ENCODE measurements at places on chromosomes 4 and X.

DNA sequence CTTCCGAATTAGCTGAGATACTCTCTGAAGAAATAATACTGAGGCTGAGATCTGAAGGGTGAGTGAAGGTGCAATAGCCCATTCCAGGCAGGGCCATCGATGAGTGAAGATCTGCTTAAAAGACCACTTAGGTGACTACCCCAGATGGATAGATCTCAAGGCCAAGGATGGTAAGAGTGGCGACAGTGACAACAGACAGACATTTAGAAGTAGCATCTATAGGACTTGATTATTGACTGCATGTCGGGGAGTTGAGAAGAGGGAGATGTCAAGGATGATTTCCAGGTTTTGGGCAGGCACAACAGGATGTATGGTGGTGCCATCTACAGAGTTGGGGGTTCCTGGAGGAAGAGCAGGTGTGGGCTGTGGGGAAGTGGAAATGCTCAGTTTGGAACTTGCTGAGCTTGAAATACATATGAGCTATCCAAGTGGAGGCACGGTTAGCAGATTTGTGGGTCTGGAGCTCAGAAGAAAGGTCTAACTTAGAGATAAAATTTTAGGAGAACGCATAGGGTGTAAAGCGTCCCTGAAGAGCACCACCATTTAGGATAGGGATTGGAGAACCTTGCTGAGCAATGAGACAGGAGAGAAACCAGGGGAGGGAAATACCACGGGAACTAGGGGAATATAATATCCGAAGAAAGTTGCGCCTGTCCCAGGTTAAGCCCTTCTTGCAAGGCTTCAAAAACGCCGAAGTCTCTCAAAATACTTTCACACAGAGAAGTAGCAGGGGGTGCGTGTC is 688 bp downstream of the UFSP2 start:
- no peak for DNase-seq

DNA sequence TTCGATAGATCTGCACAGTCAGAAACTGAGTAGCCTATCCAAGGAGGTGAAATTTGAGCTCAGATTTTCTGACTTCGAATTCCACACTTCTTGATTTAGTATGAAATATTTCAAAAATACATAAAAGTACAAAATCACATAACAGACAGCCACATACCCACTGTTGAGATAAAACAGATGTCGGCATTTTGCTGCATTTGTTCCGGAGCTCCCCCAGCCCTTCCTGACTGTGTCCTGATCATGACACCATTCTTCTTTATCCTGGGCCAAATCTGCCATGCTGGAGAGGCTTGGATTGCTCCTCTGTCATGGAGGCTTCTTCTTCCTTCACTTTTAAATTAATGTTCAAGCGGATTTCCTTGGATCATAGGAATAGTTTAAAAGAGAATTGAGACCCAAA is 124.2 kb upstream of the RBPJ start:
- no peak for DNase-seq

DNA sequence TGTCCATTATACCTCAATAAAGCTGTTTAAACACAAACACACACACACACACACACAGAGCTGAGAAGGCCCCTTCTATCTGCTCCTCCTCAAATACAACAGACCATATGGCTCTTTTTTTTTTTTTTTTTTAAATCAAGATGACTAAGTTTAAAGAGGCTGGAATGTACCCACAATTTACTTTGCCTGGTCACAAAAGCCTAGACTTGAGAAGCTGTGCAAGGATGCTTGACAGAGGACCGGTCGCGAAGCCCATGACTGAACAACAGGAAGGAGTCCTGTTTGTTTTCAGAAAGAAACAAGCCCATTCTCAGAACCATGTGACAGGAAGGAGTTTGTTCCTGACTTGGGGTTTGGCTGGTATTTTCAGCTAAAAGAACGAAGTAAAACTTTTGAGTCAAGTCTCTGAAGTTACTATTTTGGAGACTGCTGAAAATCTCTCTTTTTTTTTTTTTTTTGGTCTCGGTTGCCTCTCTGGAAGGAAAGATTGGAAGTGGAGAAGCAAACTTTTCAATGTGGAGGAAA is 650.9 kb upstream of the TENM3 start:
- no peak for DNase-seq

DNA sequence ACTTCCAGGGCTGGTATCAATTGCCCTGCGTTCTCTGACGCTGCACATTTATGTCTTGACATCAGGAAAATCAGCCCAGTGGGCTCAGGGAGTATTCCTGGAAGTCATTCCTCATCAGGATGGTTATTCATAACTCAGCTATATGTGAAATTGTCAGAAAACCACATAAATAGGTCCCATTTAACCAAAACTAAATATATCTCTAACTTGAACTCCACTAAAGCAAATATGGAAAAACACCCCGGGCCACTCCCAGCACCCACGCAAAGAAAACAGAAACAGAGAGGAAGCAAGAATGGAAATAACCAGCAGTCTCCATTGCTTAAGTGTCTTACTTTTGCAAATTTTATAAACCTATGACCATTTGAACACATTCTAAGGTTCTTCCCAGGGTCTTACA is 112.0 kb downstream of the IRF2 start:
- no peak for DNase-seq

- DNase-seq = no peak
These were observed 53.1 kb upstream of the HGFAC start for GRCh38 chr4:3388471-3389232.

DNA sequence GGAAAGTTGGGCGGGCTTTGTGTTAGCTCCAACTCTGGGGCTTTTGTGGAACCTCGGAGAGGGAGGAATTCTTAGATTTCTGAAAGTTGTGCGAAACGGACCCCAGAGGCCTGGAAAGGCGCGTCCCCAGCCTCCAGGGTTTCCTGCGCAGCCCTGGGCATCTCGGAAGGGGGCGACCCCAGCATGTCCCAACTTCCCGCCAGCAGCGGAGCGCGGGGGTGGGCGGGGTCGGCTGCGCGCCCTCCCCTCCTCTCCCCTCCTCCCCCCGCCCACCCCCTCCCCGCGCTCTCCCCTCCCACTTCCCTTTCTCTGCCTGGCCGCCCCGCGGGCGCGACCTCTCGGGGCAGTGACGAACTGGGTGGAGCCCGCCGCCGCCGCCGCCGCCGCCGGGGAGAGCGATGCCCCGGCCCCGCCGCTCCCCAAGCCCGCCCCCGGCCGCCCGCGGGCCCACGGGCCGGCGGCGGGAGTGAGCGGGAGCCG is 16.8 kb downstream of the PTTG2 start:
- DNase-seq = peak; percentile 73

GRCh38 chr4:161342881-161343568 is 820.8 kb downstream of the FSTL5 start:
- DNase-seq = no peak

- no peak for DNase-seq
These were observed 16.3 kb upstream of the ZNF827 start for GRCh38 chr4:145954924-145955339.

DNA sequence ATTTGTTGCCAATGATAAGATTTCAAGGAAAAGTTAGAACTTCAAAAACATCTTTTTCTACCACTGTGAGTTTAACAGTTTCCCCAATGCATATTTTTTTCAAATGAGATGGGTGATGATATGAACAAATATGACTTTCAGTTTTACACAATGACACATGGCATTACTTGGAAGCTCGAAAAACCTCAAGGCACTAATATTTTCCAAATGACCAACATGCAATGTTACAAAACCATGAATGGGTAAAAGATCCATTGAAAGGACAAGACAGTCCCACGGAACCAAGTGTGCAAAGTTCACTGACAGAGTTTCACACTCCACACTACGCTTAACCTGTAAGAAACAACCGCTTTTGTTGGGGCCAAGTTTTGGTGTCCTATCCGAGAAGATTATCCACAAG is 84.5 kb downstream of the CD99L2 start:
- no peak for DNase-seq

GRCh38 chrX:13254076-13254785 is 65.6 kb downstream of the ATXN3L start:
- no peak for DNase-seq

DNA sequence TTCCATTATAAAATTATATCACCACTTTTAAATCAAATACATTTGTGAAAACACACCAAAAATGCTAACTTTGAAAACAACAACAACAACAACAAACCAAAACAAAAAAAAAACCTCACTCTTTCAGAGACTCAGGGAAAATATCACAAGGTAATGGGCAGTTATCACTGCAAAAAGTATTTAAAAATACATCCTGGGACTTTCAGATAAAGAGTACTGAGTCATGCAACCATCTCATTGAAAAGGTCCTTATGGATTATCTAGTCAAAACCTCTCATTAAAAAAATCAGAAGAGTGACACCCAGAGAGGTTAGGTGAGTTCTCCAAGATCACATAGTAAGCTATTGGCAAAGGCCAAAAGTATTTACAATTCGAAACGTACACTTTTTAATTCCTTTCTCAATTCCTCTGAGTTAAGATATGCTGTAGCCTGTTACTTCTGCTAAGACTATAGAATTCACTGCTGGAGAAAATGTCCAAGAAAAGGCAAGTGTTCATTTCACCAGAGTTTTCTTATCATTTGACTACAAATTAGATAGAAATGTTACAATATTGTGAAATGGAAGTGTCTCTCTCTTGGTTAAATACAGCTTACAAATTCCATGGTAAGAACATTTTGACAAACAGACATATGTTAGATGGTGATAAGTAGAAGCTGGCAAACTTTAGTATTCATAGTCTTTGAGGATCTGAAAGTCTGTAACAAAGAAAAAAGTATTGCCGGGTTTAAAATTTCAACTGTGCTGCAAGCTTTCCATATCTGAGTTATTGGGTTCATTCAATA is 9.3 kb downstream of the STX18 start:
- DNase-seq = no peak

- no peak for DNase-seq
These were observed 5.2 kb downstream of the UGDH start for GRCh38 chr4:39522068-39522467.

DNA sequence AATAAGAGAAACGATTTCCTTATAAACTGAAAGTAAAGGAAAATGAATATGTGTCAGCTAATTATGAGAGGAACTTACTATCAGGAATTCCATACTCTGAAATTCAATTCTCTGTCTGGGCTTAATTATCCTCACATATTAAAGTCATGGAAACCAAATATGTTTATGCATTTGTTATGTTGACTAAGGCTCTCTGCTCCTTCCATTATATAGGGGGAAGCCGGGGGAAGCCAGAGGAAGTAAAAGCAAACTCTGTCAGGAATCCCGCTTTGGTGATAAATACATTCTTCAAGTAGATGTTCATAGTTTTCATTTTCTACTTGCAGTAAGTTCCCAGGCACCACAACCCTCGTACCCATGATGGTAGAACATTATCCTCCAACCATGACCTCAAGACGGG is 142.8 kb upstream of the VCX2 start:
- DNase-seq = no peak

GRCh38 chr4:173765751-173766150 is 235.7 kb upstream of the HAND2 start:
- DNase-seq = no peak

GRCh38 chr4:109083911-109084310 is 218.5 kb downstream of the COL25A1 start:
- no peak for DNase-seq

DNA sequence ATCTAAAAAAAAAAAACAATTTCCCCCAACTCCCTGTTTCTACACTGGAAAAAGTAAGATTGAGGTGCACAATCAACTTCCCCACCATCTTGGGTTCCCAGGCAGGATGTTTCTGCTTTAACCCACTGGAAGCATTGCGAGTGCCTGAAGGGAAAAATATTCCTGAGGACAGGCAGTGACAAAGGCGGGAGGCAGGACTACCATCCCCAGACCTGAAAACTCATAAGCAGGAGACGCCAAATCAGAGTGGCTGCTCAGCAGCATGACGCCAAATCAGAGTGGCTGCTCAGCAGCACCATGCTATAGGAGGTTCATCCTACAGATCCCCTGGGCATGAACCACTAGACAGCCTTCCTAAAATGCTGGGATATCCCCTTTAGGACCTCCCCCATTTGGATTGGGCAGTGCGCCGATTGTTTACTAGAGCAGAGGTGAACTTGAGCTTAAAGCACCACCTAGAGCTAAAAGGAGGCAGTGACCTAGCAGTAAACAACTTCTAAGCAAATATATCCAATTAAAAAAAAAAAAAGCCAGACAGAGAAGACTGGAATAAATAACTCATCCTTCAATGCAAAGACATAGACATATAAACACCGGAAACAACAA is 35.0 kb upstream of the GK start:
- no peak for DNase-seq

GRCh38 chr4:68310651-68311247 is 39.1 kb downstream of the YTHDC1 start:
- DNase-seq = no peak

DNA sequence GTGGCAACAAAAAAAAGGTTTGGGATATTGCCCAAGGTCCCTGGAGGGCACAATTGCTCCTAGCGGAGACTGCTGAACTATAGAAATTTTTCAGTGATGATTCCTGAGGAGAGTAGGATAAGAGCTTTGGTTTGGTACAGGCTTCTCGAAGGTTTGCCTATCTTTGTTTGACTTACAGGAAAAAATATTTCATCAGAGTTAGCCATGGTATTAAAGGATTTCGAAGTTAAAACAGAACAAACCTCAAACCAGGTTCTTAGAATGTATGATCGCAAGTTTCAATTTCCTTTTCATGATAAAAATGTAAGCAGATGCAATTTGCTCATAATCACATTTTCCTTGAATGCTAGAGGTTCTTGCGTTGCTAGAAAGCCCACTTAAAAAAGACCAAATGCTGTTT is 1.7 kb downstream of the EGFL6 start:
- DNase-seq = no peak

- DNase-seq = no peak
These were observed 123.1 kb downstream of the AFF1 start for GRCh38 chr4:87057835-87058355.

GRCh38 chr4:33302321-33302720 is 2582.2 kb downstream of the PCDH7 start:
- DNase-seq = no peak

- DNase-seq = peak; percentile 56
These were observed 1.4 kb downstream of the ZNF827 start for GRCh38 chr4:145936997-145937901.

- DNase-seq = no peak
These were observed 89.8 kb downstream of the MRPL1 start for GRCh38 chr4:77952457-77952856.

GRCh38 chrX:129840344-129840743 is 3.3 kb downstream of the ZDHHC9 start:
- no peak for DNase-seq

- no peak for DNase-seq
These were observed 98.9 kb upstream of the PJA1 start for GRCh38 chrX:69264158-69264581.

- DNase-seq = no peak
These were observed 57.8 kb downstream of the DCLK2 start for GRCh38 chr4:150136036-150136435.

- DNase-seq = no peak
These were observed 1.4 kb downstream of the NSG1 start for GRCh38 chr4:4388311-4388790.

- DNase-seq = no peak
These were observed 87.6 kb upstream of the EXOC1L start for GRCh38 chr4:55731959-55732358.

- peak; percentile 11 for DNase-seq
These were observed 36.2 kb downstream of the RGS12 start for GRCh38 chr4:3328814-3329663.

DNA sequence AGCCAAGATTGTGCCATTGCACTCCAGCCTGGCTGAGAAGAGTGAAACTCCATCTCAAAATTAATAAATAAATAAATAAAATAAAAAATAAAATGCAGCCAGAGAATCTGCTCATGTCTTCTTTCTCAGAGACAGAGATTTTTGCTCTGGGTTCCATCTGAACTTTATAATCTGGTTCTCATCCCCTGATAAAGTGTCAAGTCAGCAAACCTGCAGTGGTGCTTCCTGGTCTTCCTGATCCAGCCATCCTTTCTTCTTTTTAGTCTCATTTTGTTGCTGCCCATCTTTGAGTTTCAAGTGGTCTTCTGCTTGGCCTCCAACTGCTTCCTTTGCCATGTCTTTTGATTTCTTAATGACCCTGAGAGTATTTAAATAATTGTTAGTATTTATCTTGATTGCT is 24.1 kb downstream of the MAP7D3 start:
- no peak for DNase-seq

Measured in stimulated activated CD4-positive, alpha-beta T cell treated with anti-CD3 and anti-CD28 coated beads, Interleukin-2, amount 100 ng/mL, for 24 hours (primary cell).